ENCODE measurements at places on chromosomes 13 and 19. TPM values are rescaled to one million over a fixed set of nuclear protein-coding genes. Genes with fewer than 3 reads are reported as not detected.

DNA sequence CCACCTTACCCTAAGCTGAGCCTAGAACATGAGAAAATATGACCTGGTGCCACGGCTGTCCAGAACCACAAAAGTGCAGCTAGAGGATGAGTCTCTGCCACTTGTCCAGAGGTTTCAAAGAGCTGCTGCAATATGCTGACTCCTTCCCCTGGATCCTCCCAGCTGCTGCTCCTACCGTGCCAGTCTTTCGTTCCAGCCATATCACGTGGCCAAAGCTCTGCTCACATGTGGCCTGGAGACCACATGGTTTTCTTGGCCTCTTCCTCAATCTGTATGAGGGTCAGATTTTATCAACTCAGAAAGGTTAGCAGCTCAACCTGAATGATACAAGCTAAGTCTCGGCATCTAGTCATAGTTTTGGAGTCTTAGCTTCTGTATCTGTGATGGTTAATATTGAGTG is 3.2 kb upstream of the SACS start:
- no peak for DNase-seq

DNA sequence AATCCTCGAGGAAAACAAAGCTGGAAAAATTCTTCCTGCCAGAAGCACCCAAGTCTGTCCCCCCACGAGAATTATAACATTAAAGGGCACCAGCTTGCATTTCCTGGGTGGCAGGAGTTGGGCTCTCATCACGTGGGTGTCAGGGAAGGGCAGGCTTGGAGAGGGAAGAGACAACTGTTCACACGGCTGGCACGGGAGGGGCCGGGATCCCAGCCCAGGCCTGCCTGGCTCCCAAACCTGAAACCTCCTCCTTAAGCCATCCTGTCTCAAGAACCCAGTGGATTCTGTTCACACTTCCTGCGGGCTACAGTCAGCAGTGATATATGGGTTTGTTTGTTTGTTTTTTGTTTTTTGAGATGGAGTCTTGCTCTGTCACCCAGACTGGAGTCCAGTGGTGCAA is 12.2 kb downstream of the GRIK5 start:
- DNase-seq = no peak

Gene SPACA6
- total RNA-seq = 32.3 TPM

- DNase-seq = no peak
Observed at GRCh38 chr13:112465251-112466131, 89.3 kb downstream of the SPACA7 start.

Data from progenitor cell of endocrine pancreas (in vitro differentiated cells).